Caudate nucleus (tissue), 63 donors: ENCODE measurements at places on chromosomes 16 and 17.
A peak's percentile ranks its signal among the peaks of the same experiment; 100 is the strongest.

DNA sequence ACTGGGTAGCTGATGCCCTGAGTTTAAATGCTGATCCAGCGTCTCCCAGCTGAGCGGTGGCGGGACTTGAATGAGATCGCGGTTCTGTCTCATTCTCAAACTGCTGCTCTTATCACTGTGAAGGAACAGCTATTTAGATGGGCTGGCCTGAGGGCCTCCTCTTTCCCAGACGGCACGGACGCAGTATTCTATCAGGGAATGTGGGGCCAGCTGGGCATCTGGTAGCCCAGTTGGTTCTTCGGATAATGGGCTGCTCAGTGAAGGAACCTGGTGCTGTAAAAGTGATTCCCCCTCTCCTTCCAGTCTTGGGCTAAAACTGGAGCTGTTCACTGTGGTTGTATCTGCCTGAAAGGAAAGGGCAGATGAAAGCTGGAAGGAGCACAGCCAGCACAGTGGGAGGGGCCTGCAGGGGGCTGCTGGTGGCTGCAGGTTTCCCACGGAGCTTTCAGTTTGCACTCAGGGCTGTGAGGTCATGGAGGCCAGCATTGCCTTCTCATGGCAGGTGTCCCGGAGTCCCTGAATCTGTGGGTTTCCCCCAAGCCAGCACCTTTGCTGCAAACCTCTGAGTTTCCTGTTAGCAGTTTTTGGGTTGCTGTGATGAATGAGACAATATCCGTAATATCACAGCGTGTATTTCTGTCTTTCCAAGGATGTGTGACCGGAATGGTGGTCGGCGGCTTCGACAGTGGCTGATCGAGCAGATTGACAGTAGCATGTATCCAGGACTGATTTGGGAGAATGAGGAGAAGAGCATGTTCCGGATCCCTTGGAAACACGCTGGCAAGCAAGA, 3.6 kb downstream of the IRF8 start:
- DNase-seq = no peak

DNA sequence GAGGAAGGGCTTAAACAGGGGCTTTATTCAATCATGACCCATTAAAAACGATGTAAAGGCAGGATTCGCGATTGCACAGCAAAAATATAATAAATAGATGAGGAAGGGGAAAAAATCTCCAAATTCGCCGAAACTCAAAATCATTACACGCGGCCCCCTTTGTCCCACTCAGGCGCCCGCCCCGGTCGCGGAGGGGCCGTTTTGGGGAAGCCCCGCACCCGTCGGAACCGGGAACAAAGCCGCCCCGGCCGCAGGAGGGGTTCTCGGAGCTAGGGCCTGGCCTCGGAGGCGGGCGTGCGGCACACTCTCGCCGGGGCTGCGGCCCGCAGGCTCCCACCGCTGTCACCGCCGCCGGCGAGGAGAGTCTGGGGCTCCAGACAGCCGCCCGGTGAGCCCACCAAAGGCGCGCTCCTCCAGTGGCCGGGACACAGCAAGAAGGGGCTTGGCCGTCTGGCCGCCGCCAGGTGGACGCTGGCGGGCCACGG, 521 bp downstream of the C16orf87 start:
- no peak for DNase-seq

GRCh38 chr16:56675685-56676210, 6.1 kb downstream of the MT1H start:
- DNase-seq = no peak

GRCh38 chr16:89785523-89786155, 30.8 kb downstream of the FANCA start:
- DNase-seq = no peak

DNA sequence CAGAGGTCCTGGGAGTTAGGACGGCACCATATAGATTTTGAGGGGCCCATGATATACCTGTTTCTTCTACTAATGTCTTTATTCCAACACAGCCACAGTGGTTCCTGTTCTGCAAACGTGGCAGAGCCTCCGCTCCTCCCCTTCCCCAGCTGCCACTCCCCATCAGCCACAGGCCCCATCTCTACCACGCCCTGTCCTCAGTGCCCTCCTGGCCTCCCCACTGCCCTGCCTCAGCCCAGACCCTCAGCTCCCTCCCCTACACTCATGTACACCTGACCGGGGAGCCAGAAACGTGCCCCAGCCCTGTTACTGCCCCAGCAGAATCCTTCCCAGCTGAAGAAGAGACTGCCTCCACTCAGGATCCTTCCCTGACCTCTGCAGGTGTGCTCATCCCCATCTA, 11.9 kb upstream of the RBFOX3 start:
- no peak for DNase-seq

- no peak for DNase-seq
Observed at GRCh38 chr17:1260086-1260769, 10.0 kb upstream of the BHLHA9 start.

DNA sequence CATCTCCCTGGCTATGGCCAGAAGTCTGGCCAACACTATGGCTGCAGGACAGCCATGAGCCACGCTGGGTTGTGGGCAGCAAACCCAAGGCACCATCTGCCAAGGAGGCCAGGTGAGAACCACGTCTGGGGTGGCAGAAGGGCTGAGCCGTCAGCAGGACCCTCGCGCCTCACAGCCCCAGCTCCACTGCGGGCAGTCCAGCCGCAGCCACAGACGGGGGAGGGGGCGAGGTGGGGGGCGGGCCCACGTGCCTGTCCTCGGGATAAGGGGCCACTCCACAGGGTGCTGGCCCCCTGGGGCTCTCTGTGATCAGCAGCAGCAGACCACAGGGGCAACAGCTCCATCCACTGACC, 6.5 kb upstream of the BAIAP2 start:
- peak; percentile 66 for DNase-seq

DNA sequence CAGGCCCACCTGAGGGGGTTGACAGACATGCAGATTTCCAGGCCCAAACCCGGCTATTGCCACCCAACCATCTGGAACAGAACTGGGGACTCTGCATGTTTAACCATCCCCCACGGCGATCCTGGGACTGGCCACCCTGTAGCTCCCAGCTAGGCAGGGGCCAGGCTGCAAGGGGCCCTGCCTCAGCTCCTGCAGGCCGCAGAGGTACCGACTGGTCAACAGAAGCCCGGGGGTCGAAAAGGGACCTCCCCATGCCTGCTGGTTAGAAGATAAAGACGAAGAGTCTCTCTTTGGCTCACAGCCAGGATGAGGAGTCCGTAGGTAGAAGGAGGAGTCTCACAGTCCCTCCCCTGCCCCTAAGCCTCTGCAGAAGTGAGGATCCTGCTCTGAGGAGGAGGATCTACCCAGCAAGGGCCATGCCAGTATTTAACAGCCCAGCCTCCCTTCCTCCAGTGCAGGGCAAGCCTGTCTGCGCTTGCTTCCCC, 223.4 kb upstream of the TNRC6C start:
- DNase-seq = no peak

GRCh38 chr16:84648595-84649510, 542 bp downstream of the KLHL36 start:
- DNase-seq = peak; percentile 48

DNA sequence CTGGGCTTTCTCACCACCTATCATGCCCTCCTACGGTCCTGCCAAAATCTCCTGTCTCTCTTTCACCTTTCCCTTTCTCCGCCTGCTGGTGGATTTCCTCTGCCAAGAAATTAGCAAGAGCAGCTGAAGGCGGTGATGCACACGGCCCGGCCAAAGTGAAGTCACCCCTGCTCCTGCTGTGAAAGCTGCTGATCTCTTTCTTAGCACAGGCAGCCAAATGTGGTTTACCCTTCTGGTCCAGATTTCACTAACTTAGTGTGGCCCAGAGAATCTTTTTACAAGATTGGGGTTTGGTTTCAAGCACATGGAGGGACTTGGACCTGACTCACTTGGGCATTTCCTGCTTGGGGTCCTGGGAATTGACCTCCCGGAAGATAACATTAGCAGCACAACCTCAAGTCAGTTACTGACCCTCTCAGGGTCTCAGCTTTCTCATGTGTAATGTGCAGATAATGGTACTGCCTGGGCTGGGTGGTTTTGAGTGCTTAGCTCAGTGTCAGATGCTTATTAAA, 155.7 kb downstream of the SOCS1 start:
- peak; percentile 9 for DNase-seq

DNA sequence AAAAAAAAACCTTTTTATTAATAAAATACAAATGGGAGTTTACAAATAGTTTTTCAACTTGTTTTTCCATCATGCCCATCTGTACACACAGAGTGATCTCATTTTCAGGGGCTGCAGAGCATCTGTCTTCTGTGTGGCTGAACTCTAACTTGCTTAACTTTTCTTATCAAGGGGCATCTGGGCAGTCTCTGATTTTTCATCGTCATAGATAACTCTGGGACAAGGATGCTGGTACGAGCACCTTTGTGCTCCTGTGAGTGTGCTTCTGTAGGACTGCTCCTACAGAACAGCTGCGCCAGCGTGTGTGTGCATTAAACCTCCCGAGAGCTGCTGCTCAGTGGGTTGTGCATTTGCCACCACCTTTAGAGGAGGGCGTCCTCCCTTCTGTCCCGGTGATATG, 34.6 kb upstream of the TAC4 start:
- no peak for DNase-seq

GRCh38 chr16:86667035-86667434, 88.7 kb downstream of the FOXL1 start:
- DNase-seq = no peak

- DNase-seq = no peak
Observed at GRCh38 chr17:81994593-81995462, 17.4 kb downstream of the ASPSCR1 start.

- DNase-seq = no peak
Observed at GRCh38 chr16:72680732-72681131, 367.2 kb downstream of the ZFHX3 start.

DNA sequence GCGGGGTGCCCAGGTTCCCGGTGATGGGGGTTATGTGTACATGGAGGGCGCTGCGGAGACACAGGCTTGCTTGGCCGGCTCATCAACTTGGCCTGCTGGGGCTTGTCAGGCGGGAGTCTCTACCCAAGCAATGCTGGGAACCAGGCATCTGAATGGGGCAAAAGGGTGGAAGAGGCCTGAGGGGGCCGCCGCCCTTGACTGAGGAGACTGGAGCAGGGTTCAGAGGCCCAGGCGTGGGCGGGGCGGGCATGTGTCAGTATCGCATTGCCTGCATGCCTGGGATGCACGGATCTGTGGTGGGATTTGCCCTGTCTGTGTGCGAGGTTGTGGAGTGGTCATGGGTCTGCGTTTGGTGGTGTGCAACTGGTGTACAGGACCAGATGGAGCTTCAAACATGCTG, 21.1 kb downstream of the ARHGAP23 start:
- DNase-seq = no peak

- no peak for DNase-seq
Observed at GRCh38 chr17:8289103-8289397, 580 bp downstream of the RANGRF start.

DNA sequence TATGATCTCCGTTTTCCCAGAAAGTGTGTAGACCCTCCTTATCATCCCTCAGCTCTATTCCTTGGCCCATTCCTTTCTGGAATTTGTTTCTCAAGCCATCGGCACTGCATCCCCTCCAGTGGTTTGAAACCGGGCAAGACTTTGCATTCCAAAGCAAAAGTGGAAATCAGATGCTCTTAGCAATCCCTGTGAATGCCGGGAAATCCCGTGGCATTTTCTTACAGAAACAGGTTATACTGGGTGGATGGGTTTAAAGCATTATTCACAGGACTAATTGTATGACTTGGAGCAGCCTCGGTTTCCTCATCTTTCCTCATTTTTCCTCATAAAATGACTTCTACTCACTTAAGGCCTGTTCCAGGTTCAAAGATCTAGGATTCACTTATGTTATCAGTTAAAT, 52.0 kb downstream of the MAP2K6 start:
- no peak for DNase-seq

- DNase-seq = no peak
Observed at GRCh38 chr17:70355185-70355584, 185.9 kb downstream of the KCNJ2 start.

GRCh38 chr16:87436225-87437172, 44.4 kb downstream of the MAP1LC3B start:
- DNase-seq = no peak

GRCh38 chr17:43341715-43342588, 56.8 kb upstream of the ARL4D start:
- DNase-seq = no peak

GRCh38 chr16:86072328-86073102, 173.6 kb downstream of the IRF8 start:
- no peak for DNase-seq

- DNase-seq = no peak
Observed at GRCh38 chr16:31067342-31067741, 6.7 kb downstream of the ZNF668 start.

DNA sequence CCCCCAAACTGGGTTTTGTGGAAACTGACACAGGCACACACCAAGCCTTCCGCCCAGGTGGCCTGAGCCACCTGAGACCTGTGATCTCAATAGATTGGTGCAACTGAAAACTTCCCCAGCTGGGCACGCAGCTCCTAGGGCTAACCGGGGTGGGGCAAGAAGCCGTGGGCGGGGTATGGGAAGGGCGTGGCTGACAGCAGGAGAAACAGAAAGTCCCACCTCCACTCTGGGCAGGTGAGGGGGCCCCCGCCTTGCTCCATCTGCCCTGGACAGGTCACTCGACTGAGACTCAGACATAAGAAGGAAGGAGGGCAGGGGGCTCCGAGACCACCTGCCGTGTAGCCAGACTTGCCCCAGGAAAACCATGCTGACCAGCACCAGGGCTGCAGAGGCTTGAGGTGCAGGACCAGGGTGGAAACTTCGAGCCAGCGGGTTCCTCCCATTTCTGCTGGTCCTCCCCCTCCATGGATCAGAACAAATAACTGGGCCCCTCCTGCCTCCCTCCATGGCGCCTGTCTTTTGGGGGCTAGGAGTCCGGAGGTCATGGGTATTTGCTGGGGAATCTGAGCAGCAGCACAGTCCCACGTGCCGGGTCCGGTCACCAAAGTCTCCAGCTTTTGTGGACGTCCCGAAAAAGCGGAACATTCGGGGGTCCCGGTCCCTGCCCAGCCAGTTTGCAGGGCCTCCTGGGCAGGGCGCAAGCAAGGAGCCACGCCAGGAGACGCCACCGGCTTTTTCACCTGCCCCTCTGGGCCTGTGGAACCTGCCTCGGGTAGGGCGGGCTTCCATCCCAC, 1.3 kb downstream of the TIMP2 start:
- DNase-seq = no peak

- no peak for DNase-seq
Observed at GRCh38 chr16:67702130-67702529, 17.0 kb downstream of the GFOD2 start.

GRCh38 chr16:56241596-56241995, 50.3 kb downstream of the GNAO1 start:
- DNase-seq = no peak

GRCh38 chr16:88444826-88445582, 8.1 kb upstream of the ZFPM1 start:
- no peak for DNase-seq

DNA sequence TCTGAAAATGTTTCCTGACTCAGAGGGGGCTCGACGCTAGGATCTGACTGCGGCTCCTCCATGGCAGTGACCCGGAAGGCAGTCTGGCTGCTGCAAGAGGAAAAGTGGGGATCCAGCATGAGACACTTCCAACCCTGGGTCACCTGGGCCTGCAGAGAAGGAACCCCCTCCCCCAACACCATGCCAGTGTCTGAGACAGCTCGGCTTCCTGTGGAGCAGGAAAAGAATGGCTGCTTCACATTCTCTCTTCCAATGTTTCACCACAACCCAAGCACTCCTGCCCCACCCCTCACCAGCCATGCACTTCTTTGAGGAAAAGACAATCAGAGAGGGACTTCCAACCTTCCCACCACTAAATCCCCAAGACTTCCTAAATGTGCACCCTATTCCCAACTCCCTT, 10.8 kb downstream of the TP53 start:
- no peak for DNase-seq
